ENCODE measurements at places on chromosomes 3 and 15.

- DNase-seq = no peak
Measured at GRCh38 chr15:96629511-96629910, 299.0 kb downstream of the NR2F2 start.

- DNase-seq = no peak
Measured at GRCh38 chr3:29618395-29619282, 337.8 kb downstream of the RBMS3 start.

GRCh38 chr3:106130384-106131198 is 261.8 kb upstream of the CBLB start:
- DNase-seq = no peak

- no peak for DNase-seq
Measured at GRCh38 chr3:9870978-9871377, 9.1 kb downstream of the CIDEC start.

DNA sequence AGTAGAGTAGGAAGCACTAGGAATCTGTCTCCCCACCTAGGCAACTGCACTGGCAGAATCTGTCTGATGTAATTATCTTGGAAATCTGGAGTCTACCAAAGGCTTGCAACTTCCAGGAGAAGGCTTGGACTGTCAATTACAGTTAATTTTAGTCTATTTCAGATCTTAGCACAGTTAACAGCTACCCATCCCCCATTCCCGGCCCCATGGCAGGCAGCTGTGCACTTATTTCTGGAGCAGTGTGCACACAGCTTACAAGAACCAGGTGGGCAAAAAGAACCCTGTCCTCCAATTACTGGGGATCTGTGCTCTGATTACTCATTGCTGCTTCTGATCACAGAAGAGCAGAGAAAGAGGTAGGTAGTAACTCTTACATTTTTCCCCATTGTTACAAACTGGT is 12.3 kb upstream of the CDAN1 start:
- DNase-seq = no peak

- DNase-seq = no peak
Measured at GRCh38 chr3:194840661-194841514, 155.2 kb downstream of the FAM43A start.

DNA sequence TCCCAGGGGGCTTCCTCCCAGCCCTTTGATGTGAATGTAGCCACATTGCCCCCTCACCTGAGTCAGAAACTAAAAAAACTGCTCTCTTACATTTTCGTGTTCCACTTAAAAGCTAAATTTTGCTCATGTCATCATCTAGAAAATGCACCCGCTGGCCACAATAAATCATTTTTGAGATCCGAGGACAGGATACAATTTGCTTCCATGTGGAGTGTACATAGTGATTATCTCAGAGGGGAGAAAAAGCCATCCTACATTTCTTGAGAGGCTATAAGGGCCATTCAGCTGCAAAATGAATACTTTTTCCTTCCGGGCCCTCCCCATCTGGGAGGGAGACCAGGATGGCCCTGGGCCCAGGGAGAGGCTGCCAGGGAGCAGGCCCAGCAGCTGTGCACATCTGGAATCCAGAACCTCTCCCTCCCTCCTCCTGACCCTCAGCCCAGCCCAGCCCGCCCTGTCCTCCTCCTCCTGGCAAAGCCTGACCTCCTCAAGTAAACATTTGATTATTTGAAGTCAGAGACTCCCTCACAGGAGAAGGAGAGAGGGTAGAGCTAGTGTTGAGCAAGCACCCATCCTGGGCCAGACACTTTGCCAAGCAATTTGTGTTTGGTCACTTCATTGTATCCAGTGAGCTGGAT is 59.1 kb downstream of the CORO2B start:
- DNase-seq = no peak

- DNase-seq = no peak
Measured at GRCh38 chr15:75161106-75161916, 40.4 kb upstream of the C15orf39 start.
